ENCODE measurements at places on chromosomes 4 and X.

DNA sequence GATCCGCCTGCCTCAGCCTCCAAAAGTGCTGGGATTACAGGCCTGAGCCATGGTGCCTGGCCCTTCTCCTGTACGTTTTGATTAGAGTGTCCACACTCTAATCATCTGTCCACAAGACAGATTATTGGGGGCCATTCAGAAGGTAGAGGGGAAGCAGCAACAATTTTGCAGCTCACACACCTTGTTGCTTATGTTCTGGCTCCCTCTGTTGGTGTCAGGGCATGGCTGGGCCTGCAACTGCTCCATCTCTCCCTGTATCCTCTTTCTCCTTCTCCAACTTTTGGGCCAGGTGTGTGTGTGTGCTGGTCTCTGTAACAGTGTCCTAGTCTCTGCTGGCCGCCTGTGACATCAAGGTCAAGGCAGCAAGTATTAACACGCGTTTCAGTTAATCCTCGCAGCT lies 125.5 kb upstream of the MBNL3 start:
- DNase-seq: no peak

- no peak for DNase-seq
Observed at GRCh38 chr4:8121292-8122015, 37.2 kb downstream of the ABLIM2 start.

GRCh38 chrX:139931646-139932072 lies 1.2 kb downstream of the ATP11C start:
- no peak for DNase-seq

DNA sequence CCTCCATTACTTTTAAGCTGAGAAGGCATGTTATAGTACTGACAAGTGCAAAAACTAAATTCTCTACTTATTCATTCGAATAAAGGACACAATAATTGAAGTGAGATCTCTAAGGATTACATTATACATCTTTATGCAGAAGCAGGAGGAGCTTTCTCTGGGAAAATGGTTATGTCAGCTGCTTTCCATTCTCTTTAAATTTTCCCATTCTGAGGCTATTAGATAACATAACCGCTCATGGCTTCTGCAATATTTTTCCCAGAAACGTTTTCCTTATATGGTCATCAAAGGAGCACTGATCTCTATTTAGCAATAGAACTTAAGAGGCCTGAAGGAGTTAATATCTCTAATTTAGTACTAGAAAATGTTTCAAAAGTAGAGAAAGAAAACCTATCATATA lies 221.6 kb downstream of the NSUN7 start:
- no peak for DNase-seq

GRCh38 chr4:70874268-70875156 lies 27.7 kb upstream of the MOB1B start:
- DNase-seq: no peak

DNA sequence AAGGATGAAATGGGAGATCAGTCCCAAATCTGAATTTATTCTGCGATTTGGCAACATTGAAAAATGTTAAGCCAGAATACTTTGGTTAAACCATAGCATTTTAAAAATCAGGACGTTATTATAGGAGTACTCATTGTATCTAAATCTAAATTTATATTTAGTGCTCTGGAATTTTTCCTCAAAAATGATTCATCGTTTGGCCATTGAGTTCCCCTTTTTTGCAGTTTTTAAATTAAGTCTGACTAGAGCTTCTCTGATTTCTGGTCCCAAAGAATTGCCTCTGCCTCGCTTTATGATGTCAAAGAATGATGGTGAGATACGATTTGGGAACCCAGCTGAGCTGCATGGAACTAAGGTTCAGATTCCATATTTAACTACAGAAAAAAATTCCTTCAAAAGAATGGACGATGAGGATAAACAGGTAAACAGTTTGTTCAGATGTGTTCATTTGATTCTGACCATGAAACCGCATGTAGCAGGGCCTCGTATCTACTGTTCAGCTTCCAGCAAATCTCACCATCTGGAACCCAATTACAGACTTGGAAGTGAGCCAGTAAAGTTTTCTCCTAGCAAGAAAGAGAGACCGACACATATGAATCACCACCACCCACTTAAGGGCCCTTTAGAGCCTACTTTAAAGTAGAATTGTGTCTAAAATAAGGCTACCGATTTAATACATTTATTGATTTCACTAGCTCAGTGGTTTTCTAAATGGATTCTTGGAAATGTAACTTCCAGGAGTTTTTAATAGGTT lies 75.6 kb downstream of the REPS2 start:
- DNase-seq: no peak

GRCh38 chr4:42148425-42148824 lies 4.0 kb downstream of the BEND4 start:
- DNase-seq: no peak

DNA sequence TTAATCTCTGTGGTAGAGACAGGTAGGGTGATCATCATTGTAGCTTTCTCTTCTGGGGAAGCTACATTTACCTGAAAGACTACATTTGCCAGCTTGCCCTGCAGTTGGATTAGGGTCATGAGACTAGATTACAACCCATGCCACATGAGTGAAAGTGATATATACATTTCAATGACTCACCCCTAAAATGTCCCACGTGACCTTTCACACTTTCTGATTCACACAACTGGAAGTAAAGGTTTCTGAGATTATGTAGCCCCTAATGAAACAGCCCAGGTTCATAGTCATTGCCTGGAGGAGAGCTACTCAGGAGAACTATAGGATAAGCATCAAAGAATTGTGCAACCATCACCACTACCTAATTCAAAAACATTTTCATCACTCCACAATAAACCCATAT lies 17.8 kb downstream of the PDCL2 start:
- no peak for DNase-seq

- no peak for DNase-seq
Observed at GRCh38 chr4:185840201-185840600, 28.2 kb upstream of the SORBS2 start.

- DNase-seq: no peak
Observed at GRCh38 chrX:72366701-72367454, 61.2 kb upstream of the CITED1 start.

GRCh38 chr4:33924811-33925210 lies 2319.5 kb downstream of the ARAP2 start:
- DNase-seq: no peak

DNA sequence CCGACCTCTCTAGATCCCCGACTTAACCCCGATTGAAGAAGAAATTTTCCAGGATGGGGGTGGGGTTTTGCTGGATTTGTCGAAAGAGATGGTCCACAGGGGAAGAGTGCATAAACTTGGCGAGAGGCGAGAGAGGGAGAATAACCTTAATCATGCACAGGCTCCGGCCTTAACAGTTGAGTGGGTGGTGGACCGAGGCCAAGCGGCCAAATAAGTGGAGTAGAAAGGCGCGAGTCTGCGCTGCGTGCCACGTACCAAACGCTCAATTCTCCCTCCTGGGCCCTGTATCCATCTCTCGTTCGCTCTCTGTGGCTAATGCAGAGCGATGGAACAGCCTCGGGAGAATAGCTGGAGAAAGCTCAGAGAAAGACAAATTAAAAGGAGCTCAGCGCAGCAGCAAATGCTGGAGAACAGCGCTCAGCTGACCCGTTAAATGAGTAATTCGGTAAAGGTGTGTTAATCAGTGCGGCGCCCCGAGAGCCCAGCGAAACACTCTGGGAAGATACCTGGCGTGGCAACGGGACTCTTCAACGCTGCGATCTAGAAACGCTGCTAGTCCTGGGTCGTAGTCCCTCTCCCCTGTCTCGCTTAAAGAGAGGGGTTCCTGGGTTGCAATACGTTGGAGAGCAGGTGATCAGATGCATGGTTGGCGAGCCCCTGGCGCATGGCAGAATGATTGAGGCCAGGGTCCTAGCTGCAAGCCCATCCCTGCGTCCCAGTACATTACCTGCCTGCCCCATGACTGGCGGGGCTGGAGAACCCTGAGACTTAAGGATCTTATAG lies 887 bp upstream of the IL1RAPL2 start:
- no peak for DNase-seq

DNA sequence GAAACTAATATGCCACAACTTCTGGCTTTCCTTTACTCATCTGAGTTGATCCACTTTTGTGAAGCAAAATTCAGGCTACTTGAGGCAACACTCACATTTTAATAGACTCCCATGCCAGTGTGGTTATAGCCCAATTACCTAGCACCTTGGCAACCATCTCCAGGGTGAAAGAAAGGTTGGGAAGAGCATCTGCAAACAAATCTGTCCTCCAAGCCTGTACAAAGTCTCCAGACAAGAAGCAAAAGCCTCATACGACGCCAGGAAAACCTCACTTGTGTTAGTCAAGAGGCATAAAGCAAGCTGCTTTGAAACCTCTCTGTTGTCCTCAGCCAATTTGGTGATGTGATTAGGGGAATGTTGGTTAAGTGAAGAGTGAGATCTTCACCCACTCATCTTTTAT lies 246.6 kb downstream of the THOC2 start:
- no peak for DNase-seq

All from muscle of arm (tissue), 14 donors.